ENCODE measurements at places on chromosomes 5 and 9. TPM values are rescaled to one million over a fixed set of nuclear protein-coding genes. Genes with fewer than 3 reads are reported as not detected.

DNA sequence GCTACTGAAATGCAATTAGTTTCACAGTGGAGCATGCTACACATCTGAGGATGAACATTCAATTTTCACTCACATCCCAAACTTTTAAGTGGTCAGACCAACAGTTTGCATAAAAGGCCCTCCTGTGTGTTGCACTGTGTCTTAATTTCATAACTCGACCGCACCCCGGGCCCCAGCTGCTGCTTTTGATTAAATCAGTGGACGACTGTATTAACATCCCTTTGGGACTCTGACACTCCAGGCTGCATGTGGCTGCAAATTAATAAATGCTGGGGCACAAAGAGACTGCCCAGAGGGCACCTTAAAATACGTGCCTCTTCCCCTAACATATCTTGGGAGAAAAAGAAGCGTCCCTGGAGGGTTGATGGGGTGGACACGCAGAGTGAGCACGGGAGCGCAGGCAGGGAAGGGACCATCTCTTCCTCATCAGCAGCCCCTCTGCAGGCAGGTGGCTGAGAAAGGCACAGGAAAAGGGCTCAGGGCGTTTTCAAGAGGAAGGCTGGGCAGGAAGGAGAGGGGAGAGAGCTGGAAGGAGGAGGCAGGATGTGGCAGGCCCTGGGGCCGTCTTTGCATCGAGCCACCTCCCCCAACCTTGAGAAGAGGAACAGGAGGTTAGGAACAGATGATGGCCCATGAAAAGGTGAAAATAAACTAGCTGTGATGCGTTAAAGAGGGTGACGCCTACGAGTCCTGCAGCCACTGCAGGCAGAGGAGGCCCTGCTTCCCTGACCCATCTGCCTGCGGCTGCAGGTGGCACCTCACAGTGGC lies 18.6 kb downstream of the MED10 start:
- DNase-seq = no peak

DNA sequence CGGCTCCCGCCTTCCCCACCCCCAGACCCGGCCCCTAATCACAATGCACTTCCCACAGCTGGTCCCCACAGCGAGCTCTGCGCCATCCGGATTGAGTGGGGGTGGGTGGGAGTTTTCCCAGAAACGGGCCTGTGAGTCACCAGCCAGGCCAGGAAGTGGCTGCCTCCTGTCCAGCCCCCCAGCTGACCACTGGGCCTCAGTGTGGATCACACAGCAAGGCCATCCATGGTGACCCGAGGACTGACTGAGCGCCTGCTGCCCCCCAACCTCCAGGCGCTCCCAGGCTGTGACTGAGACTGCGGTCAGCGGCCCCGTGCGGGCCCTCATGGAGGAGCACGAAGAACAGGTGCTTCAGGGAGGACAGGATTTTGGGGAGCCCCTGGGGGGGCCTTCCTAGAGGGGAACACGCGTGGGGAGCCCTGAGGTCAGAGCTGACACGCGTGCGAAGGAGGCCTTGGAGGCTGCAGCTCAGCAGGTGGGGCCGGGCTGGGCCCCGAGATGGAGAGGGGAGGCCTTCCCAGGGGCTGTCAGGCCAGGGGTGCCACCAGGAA lies 48.3 kb upstream of the EGFL7 start:
- DNase-seq = no peak

- no peak for DNase-seq
These were observed 312.0 kb downstream of the CHSY3 start for GRCh38 chr5:130216286-130216685.

- DNase-seq = no peak
These were observed 72.4 kb downstream of the CDH12 start for GRCh38 chr5:22780756-22781155.

DNA sequence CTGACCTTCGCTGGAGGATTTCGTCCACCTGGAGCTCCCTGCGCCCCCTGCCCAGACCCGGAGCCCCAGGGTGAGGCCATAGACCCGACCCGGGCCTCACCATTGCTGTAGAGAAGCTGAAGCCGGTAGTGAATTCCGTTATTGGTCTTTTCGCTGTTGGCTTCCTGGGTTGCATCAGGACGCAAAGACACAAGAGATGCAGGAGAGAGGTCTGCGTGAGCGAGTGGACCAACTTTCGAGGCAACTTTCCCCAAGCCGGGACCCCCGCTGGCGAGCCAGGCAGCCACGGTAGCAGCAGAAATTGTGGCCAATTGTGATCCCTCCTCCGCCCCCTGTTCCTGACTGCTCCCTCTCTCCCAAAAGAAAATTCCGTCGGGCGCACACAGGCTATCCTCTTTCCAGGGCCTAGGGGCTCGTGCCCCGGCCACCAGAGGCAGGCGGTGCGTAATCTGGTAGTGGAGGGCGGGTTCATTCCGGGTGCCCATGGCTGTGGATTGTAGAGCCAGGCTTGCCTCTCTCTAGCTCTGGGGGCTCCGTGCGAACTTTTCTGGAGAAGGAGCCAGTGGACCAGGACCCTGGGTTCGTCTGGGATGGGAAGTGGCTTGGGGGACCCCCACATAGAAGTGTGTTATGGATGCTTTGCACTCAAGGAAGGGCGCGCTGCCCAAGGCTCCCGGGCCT lies 3.3 kb downstream of the EBF1 start:
- no peak for DNase-seq

- no peak for DNase-seq
These were observed 23.4 kb downstream of the NKD2 start for GRCh38 chr5:1032011-1032410.

- peak; percentile 42 for DNase-seq
These were observed 10.2 kb downstream of the MAMDC2 start for GRCh38 chr9:70053864-70054263.

GRCh38 chr5:78204241-78204640 lies 90.3 kb downstream of the AP3B1 start:
- no peak for DNase-seq

The TMEM232 gene
- 2.0 TPM for total RNA-seq

DNA sequence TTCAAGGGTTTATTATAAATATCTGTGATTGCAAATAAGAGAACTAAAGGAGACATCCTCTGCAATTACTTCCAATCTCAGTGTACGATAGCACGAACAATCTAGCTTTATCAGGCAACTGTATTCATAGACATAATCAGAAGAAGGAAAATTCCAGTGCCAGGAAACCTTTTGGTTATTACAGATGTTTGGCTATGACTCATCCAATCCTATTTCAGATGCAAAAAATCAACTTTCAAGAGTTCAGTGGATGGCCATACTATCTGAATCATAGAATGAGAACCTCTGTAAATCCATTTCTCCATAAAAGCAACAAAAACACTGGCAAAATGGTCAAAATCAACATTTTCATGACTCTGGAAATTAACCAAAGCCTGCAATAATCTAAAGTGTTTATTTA lies 37.9 kb downstream of the GAS1 start:
- no peak for DNase-seq

DNA sequence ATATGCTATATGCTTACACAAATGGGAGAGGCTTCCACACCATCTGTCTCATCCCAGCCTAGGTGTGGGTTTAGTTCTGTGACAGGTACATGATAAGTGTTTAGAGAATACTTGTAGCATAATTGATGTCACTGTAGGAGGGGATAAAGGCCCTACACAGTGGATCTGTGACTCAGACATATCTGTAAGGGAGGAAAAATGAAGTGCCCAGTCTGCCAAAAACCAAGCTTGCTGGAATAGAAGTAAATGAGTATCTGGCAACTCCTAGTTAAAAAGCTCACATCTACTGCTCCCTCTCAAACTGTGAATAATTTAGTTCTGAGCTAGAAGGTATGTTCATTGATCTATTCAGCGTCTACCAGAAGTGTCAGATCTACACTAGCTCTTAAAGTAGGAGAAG lies 38.9 kb upstream of the FAM174A start:
- no peak for DNase-seq

- DNase-seq = no peak
These were observed 77.9 kb downstream of the SEMA4D start for GRCh38 chr9:89419978-89420394.

DNA sequence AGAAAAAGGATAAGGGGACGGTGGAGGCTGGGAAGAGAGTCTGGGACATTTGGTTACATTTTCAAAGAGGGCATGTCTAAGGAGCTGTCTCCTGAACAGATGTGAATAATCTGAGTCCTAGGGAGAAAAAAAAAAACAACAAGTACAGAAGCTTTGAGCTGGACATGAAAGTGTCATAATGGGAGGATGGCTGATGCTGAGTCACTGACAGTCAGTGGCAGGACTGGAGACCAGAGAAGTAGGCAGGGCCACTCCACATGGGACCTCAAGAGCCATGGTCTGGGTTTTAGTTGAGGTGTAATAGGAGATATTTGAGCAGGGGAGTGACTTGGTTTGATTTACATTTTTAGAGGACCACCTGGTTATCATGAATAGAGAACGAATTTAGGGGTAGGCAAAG lies 70.6 kb downstream of the DPYSL3 start:
- no peak for DNase-seq

DNA sequence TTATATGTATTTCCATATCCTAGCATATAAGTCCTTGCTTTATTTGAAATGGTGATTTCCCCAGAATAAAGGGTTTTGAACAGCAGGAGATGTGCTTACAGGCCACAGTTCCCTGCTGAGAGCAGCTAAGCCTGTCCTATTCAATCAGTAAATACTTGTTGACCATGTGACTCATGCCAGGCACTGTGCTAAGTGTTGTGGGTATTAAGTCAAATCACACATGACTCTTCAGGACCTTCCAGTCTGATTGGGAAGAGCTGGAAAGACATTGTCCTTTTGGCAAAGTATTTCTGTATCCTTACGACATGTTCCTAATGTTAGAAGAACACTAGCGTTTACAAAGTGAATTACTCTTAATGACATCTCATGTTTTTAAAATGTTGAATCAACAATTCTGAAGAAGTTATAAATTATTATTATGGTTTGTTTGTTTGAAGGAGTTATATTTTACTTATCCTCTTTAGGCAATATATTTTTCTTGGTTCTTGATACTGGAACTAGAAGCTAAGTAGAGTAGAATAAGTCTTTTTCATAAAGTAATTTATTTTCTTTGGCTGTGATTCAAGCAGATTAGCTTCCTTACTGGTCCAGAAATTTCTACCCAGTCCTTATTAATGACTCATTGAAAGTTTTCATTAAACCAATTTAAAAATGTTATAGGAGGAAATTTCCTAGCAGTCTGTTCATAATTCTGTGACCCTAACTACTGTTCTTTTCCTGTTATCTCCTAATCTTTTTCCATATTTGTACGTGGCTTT lies 82.1 kb downstream of the GAPVD1 start:
- no peak for DNase-seq

The DND1 gene
- 2.8 TPM for total RNA-seq

DNA sequence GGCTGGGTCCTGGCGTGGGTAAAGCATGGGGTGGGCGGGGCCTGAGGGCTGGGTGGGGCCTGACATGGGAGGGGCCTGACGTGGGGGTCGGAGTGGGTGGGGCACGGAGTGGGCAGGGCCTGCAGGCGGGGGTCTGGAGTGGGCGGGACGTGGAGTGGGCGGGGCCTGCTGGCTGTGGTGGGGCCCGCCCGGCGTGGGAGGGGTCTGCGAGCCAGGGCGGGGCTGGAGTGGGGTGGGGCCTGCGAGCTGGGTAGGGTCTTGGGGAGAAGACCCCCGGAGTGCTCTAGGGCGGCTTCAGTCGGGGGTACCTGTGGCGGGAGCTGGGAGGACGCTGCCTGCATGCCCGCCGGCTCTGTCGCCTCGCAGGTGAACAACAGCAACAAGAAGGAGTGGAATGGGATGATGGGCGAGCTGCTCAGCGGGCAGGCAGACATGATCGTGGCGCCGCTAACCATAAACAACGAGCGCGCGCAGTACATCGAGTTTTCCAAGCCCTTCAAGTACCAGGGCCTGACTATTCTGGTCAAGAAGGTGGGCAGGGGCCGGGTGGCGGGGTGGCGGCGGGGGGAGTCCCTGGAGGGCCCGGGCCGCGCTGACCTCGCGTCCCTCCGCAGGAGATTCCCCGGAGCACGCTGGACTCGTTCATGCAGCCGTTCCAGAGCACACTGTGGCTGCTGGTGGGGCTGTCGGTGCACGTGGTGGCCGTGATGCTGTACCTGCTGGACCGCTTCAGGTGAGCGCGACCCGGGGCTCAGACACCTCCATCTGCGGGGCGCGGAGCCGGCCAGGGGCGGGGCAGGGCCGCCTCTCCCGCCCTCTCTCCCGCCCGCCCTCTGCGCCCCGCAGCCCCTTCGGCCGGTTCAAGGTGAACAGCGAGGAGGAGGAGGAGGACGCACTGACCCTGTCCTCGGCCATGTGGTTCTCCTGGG lies 8.0 kb downstream of the LRRC26 start:
- no peak for DNase-seq

The DPYSL3 gene
- 26.6 TPM for total RNA-seq

DNA sequence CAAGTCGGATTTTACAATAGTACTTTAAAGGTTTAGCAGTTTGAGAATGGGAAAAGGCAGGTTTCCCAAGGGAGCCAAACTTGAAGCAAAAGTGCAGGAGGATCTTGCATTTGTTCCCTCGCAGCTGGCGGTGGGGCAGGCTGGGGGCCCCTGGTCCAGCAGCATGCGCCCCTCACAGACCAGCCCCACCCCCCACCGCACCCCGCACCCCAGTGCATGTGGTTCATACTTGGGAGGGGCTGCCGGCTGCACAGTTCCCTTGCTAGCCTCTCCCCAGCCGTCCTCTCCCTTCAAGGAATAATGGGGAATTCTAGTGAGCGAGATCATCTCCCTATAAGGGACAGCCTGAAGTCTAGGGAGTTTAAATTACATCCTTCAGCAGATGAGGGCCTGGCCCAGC lies 273.1 kb upstream of the IRX2 start:
- DNase-seq = no peak

The KLHL9 gene
- total RNA-seq = 16.8 TPM

GRCh38 chr5:66113160-66113559 lies 30.9 kb upstream of the SREK1 start:
- DNase-seq = peak; percentile 10

The LRRC19 gene
- total RNA-seq = 0.21 TPM

GRCh38 chr5:109253262-109253661 lies 156.5 kb downstream of the PJA2 start:
- no peak for DNase-seq
